Fibroblast of skin of abdomen (primary cell): ENCODE measurements at places on chromosomes 4 and X.

- no peak for DNase-seq
Observed at GRCh38 chr4:115664285-115664684, 550.9 kb upstream of the NDST4 start.

DNA sequence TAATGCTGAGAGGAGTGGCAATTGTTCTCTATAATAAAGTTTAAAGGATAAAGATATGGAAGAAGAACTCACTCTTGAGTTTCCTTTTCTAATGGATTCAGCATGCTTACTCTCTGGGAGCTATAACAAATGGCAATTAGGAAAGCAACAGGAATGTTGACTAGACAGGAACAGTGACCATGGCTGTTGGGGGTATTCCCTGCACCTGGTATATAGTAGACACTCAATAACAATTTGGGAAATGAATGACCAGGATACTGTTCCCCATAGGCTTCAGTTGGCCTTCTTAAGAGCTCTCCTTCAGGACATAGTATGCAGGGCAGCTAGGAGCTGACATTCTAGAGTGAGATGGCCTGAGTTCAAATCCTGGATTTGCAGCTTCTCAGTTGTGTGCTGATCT lies 1.8 kb downstream of the LIMCH1 start:
- no peak for DNase-seq

DNA sequence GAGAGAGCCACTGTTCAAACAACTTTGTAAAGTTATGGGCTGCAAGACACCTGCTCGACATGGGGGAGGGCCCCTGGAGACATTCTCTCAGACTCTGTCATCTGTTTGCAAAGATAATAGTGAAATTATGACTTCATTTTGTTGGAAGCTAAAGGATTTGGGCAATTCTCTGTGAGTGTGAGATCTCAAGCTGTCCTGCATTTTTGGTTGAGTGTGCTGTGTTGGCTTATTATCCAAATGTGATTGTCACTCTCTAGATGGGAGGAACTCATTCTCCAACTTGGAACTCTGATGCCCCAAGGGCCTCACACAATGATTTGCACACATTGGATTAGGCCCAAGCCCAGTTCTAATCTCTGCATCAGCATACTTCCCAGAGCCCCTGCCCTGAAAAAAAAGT lies 63.7 kb downstream of the STK32B start:
- peak; percentile 36 for DNase-seq

DNA sequence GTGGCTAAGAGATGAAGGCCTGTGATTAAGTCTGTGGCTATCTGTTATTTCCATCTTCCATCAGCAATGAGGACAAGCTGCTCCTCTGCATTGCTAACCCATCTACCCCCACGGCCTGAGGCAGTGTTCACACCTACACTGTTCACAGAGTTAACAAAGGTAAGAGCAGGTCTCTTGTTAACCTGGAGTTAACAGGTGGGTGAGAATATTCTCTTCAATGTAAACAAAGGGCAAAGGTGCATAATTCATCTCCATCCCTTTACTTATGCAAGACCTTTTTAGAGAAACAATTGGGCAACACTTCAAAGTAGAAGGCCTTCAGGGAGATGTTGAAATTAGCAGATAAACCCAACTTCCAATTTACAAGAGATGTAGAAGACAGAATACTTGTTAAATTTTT lies 2.8 kb downstream of the SLC35A2 start:
- DNase-seq, result no peak

- DNase-seq, result no peak
Observed at GRCh38 chr4:174474457-174475075, 47.7 kb downstream of the HPGD start.

- DNase-seq, result peak; percentile 61
Observed at GRCh38 chr4:15659768-15660570, 4.8 kb upstream of the FBXL5 start.

DNA sequence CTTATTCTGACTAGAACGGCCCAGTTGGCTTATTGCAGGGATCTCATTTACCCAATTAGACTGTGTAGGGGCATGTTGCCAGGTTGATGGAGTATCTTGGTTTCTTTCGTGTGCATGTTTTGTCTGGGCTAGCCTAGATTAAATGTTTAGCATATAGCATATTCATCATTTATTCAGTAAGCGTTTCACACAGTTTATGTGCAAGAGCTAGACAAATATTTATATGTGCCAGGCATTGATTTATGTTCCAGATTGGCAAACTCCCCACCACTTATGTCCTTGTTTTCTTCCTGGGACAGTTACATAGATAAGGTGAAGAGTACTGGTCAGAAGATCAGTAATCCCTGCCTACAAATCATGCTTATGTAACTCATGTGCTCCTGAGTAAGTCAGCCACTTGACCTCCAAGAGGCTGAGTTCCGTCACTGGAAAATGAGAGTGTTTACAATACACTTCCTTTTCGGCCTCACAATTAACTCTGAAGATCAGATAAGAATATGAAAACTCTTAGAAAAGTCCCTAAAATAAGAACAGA lies 57.2 kb downstream of the RUFY3 start:
- DNase-seq, result peak; percentile 3

DNA sequence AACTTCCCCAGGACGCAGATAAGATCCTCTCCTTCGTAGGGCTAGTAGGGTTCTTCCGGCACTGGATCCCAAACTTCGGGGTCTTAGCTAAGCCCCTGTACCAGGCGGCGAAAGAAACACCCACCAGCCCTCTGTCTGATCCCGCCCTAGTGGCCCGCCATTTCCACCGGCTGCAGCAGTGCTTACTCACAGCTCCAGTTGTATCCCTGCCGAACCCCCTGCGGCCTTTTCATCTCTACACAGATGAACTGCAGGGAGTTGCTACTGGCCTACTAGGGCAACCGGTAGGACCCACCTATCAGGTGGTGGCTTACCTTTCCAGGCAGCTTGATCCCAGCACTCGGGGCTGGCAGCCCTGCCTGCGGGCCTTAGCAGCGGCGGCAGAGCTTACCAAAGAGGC lies 961.2 kb downstream of the RPA4 start:
- DNase-seq, result no peak

DNA sequence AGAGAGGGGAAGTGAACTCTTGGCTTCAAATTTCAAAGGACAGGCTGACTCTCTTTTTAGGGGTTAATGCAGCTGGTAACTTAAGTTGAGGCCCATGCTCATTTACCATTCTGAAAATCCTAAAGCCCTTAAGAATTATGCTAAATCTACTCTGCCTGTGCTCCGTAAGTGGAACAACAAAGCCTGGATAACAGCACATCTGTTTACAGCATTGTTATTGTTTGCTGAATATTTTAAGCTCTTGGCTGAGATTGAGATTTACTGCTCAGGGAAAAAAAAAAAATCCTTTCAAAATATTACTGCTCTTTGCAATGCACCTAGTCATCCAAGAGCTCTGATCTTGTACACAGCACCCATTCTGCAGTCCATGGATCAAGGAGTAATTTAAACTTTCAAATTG lies 17.7 kb downstream of the PPP3CA start:
- no peak for DNase-seq

- DNase-seq, result peak; percentile 55
Observed at GRCh38 chrX:21479695-21480270, 105.6 kb downstream of the CNKSR2 start.

- DNase-seq, result no peak
Observed at GRCh38 chrX:5068550-5068949, 1160.1 kb downstream of the NLGN4X start.

- DNase-seq, result peak; percentile 47
Observed at GRCh38 chr4:94455081-94455480, 3.3 kb downstream of the PDLIM5 start.

GRCh38 chrX:50100188-50100587 lies 100.6 kb downstream of the AKAP4 start:
- peak; percentile 4 for DNase-seq

DNA sequence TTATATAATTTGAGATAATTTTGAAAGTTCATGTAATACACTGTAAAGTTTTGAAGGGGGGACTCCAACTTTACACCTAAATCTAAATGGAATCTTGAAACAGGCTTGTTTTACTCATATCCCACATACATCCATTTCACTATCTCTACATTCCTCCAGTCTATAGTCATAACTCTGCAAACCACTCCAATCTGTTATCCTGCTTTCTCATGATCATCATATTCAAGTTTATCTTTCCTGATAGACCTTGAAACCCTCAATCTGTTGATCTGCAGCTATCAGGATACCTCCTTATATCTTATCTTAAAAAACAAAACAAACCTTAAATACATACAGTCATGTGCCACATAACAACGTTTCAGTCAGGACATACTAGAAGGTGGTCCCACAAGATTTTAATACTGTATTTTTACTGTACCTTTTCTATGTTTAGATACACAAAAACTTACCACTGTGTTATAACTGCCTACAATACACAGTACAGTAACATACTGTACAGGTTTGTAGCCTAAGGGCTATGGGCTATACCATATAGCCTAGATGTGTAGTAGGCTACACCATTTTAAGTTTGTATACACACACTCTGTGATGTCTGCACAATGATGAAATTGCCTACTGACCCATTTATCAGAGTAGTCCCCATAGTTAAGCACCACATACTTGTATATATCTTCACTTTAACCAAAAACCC lies 14.0 kb downstream of the CHIC2 start:
- DNase-seq, result peak; percentile 62

DNA sequence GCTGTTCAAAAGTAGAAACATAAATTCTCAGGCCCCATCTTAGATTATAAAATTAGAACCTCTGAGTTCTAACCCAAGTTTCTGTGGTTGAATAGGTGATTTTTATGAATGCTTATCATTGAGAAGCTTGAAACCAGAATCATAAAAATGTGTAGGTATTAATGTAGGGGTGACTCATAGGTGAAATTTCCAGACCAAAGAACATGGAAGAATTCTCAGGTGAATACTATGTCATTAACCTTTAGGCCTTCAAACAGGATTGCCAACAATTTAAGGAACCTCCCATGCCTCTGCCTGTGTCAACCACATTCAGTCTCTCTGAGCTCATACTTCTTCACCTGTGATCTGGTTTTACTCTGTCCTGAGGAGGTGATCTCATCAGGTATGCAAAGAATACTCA lies 177.8 kb downstream of the NPFFR2 start:
- DNase-seq, result no peak

DNA sequence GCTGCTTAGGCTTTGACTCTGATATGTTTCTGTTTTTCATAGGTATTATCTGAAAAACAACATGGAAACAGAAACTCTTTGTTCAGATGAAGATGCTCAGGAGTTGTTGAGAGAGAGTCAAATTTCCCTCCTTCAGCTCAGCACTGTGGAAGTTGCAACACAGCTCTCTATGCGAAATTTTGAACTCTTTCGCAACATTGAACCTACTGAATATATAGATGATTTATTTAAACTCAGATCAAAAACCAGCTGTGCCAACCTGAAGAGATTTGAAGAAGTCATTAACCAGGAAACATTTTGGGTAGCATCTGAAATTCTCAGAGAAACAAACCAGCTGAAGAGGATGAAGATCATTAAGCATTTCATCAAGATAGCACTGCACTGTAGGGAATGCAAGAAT lies 238.6 kb downstream of the RAPGEF2 start:
- peak; percentile 29 for DNase-seq

DNA sequence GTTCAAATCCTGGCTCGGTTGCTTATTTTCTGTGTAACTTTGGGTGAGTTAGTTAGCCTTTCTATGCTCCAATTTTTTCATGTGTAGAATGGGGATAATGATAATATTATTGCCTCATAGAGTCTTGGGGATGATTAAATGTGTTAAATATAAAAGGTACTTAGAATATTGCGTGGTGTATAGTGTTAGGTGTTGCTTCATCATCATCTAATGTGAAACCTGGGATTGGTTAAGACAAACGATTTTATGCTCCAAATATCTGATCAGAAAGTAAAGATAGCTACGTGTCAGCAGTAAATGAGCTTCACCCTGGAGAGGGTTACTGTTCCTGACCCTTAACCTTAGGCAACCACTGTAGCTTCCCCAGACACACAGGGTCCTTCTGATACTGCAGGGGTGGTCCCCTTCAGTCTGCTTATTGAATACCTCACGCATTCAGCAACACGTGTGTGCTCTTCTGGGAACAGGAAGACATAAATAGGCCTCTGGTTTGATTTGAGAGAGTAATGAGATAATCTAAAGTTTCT lies 50.1 kb downstream of the GPAT3 start:
- DNase-seq, result no peak

GRCh38 chr4:86178211-86178610 lies 181.6 kb downstream of the MAPK10 start:
- no peak for DNase-seq

- peak; percentile 9 for DNase-seq
Observed at GRCh38 chr4:88937081-88937480, 119.9 kb downstream of the FAM13A start.

DNA sequence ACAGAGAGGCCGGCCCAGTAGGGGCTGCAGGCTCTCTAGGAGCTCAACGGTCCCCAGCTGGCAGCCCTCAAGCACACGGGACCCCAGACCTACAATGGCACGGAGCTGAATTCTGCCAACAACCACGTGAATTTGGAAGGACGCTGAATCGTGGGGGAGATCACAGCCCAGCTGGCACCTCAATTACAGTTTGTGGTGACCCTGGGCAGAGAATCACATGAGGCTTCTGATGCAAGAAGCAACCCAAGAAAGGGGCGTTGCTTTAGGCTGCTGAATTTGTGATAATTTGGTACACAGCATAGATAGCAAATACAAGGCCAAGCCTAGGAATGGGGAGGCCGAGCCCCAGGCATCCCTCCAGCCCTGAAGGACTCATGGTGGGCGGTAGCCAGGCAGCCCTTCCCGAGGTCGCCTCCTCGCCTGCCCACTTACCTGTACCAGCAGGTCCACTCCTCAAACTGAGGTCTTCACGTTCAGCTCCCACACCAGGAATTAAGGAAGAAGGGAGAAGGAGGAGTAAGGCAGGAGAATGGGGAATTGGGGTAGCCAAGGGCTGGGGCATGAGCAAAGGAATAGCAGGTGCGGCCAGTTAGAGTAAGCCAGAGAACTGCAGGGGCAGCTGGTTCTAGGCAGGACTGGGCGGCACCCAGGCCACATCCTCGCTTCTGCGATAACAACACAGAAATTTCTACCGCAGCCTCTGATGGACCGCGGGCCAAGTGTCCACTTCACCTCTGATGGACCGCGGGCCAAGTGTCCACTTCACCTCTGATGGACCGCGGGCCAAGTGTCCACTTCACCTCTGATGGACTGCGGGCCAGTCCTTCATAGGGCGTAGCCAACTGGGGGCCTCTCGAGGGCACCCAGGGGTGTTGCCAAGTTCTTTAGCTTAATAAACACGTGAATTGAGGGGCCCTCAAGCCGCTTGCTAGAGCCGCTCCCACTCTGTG lies 23.4 kb upstream of the HTRA3 start:
- no peak for DNase-seq

GRCh38 chrX:55522596-55523276 lies 33.1 kb upstream of the USP51 start:
- no peak for DNase-seq

DNA sequence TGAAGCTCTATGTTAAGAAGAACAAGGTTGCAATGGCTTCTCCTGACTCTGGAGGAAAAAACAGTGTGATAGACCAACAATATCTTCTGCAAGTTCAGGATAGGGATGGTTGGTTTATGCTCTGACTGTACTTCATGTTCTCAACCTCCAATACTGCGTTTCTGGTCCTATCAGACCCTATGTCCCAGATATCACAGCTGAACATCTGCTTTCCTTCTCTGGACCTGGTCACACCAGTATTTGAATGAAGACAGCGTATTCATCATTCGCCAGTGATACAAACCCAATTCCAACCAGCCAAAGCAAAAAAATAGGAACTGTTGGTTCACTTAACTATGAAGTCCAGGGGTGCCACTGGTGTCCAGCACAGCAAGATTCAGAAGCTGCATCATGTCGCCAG lies 124.5 kb upstream of the KLF3 start:
- DNase-seq, result no peak
